ENCODE measurements at places on chromosomes 5 and 9. TPM values are rescaled to one million over a fixed set of nuclear protein-coding genes. Genes with fewer than 3 reads are reported as not detected.

The BNC2 gene
- 19.2 TPM for total RNA-seq

The OR1N2 gene
- total RNA-seq = not detected

GRCh38 chr5:143114481-143114880 is 289.0 kb downstream of the NR3C1 start:
- no peak for DNase-seq

DNA sequence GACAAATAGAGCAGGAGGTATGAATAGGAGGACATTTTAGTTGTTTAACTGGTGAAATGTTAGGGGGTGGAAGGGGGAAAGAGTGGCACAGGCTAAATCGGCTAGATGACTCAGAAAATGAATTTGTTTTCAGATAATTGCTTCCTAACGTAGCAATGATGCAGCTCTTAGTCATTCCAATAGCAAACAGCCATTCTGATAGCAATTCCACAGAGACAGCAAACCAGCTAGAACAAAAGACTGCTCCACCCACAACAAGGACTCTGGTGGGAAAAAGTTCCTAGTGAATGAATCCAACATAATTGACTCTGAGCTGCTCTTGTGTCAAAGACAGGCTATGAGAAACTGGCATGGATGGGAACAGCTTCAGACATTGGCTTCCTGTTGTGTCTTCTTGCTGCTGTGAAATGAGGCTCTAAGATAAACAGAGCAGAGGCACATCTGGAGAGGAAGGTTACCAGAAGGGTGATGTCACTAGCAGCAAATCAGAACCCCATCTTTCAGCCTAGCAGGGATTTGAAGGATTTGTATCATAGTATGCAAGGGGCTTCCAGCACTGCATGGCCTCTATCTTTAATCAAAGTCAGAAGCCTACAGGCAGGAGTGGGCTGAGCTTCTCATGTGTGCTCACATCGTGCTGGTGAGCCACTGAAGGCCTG is 28.1 kb upstream of the F2RL1 start:
- DNase-seq = peak; percentile 98

DNA sequence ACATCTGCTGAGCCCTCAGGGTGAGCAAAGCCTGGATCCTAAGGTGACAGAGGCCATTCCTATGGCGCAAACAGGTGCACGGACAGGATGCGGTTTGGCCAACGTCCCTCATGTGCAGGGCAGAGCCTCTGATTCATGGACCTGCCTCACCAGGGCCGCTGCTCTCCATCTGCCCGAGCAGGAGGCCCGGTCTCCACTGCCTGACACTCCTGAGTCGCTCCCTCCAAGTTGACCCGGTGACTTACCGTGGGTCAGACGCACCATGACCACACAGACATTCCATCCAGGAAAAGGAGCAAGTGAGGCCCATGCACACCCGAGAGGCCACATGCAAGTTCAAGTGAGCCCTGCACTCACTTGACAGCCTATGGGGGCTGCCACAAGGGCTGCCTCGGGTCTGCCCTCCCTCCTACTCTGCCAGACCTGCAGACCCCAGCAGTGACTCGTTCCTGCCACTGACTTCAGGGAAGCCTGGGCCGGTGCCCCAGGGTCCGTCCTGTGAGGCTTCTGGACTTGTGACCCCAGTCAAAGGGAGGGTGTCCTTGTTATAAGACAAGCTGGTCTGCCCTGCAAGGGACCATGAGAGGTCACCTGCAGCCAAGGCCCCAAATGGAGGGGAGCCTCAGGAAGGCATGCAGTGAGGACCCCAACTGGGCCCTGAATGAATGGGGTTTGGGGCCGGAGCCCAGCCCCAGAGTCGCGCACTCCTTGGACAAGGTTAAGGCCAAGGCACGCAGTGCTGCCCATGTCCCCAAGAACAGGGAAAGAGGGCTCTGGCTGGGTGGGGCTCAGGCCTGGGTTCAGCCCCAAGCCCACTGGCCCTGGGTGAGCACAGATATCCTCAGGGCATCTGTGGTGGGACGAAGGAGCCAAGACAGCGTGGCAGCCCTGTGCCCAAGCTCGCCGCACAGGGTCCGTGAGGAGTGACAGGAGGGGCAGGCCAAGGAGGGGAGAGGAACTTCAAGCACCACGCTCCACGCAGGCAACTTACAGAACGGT is 10.1 kb downstream of the BRD3OS start:
- no peak for DNase-seq
